Caki2 (cell line): ENCODE measurements at places on chromosomes 7 and 10. TPM values are rescaled to one million over a fixed set of nuclear protein-coding genes. Genes with fewer than 3 reads are reported as not detected.

Gene OR13A1
- total RNA-seq = not detected in 2 replicates

Gene SMURF1
- total RNA-seq = 37.7 and 50.4 TPM in 2 replicates

Gene CNTNAP2
- total RNA-seq = not detected in 2 replicates

Gene DYDC2
- total RNA-seq = not detected in 2 replicates

Gene MACC1
- not detected in 2 replicates for total RNA-seq

Gene TWIST1
- not detected in 2 replicates for total RNA-seq

Gene TMEM229A
- not detected in 2 replicates for total RNA-seq

Gene EMX2
- total RNA-seq = 3.2 TPM in 1 of 2 replicates, not detected in the other

Gene RPP30
- total RNA-seq = 48.2 and 71.4 TPM in 2 replicates

Gene NRG3
- total RNA-seq = 0.87 and 0.95 TPM in 2 replicates

Gene RELN
- 5.7 and 17.8 TPM in 2 replicates for total RNA-seq

Gene ANKRD61
- total RNA-seq = not detected in 2 replicates

Gene ENO4
- 0.07 TPM in 1 of 2 replicates, not detected in the other for total RNA-seq

Gene NPY4R2
- not detected in 2 replicates for total RNA-seq

Gene LIMK1
- total RNA-seq = 50.7 and 54.0 TPM in 2 replicates

Gene CNPY1
- total RNA-seq = not detected in 2 replicates

Gene FOXI2
- total RNA-seq = not detected in 2 replicates

Gene EPHB6
- 4.0 and 6.5 TPM in 2 replicates for total RNA-seq

Gene PAPOLB
- total RNA-seq = not detected in 2 replicates

Gene NPFFR1
- total RNA-seq = not detected in 2 replicates

Gene UTF1
- total RNA-seq = not detected in 2 replicates

Gene ANKRD7
- 1.9 and 4.0 TPM in 2 replicates for total RNA-seq

Gene MINPP1
- total RNA-seq = 34.9 and 35.9 TPM in 2 replicates

Gene OPN4
- total RNA-seq = 0.17 TPM in 1 of 2 replicates, not detected in the other

Gene IFIT1
- 19.8 and 26.9 TPM in 2 replicates for total RNA-seq

Gene VWDE
- 3.8 and 4.1 TPM in 2 replicates for total RNA-seq

Gene ZNF212
- 11.6 and 15.8 TPM in 2 replicates for total RNA-seq

Gene TDRD1
- total RNA-seq = not detected in 2 replicates

Gene SEMA3D
- total RNA-seq = not detected in 2 replicates

Gene CYP26C1
- not detected in 2 replicates for total RNA-seq

Gene CFAP70
- 0.78 and 3.4 TPM in 2 replicates for total RNA-seq

Gene SRRM3
- 1.1 and 1.3 TPM in 2 replicates for total RNA-seq

Gene NUTM2D
- 2.1 and 3.2 TPM in 2 replicates for total RNA-seq

Gene HOXA7
- 5.1 TPM in 1 of 2 replicates, not detected in the other for total RNA-seq

Gene NAT16
- not detected in 2 replicates for total RNA-seq

Gene SCD
- 97.2 and 98.9 TPM in 2 replicates for total RNA-seq

Gene OR2A14
- not detected in 2 replicates for total RNA-seq

Gene ZNF425
- 2.9 and 7.1 TPM in 2 replicates for total RNA-seq

Gene PDZD7
- total RNA-seq = 0.51 and 5.3 TPM in 2 replicates

Gene VPS26A
- total RNA-seq = 20.1 and 25.2 TPM in 2 replicates

Gene STEAP4
- not detected in 2 replicates for total RNA-seq

Gene TLL2
- 1.3 and 3.8 TPM in 2 replicates for total RNA-seq
